ENCODE measurements at places on chromosomes 1 and 21.

- DNase-seq: peak; percentile 44
Measured at GRCh38 chr1:53430261-53430660, 28.9 kb upstream of the DMRTB1 start.

- DNase-seq: peak; percentile 67
Measured at GRCh38 chr1:14140831-14141401, 440.9 kb downstream of the PRDM2 start.

GRCh38 chr21:14685568-14685967 lies 139.5 kb upstream of the SAMSN1 start:
- DNase-seq: no peak

GRCh38 chr1:57132993-57133622 lies 167.3 kb upstream of the C8B start:
- DNase-seq: no peak

GRCh38 chr1:224198572-224198971 lies 15.5 kb downstream of the DEGS1 start:
- DNase-seq: no peak

DNA sequence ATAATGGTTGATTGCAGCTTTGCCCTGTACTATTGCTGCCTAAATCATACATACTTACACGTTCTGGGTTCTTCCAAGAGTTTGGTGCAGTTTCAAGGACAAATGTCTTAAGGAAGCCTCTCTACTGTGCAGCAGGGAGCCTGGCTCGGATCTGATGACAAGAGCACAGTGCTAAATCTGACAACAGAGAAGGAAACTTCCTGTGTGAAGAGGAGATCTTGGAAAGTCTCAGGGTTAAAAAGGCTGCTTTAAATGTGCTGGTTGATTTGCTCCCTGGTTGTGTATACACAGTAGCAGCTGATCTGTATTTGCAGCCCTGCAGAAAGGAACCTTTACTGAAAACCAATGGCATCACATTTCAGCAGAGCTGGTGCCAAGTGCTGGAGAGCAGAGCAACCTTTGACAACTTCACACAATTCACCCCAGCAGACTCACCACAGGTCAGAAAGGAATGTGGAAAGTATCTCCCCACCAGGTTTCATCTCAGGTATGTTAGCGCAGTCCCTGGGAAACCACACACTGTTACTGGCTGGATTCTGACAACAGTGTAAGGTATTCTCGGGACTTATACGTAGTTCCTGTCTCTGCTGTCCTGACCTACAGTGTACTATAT lies 355.0 kb upstream of the ESRRG start:
- no peak for DNase-seq

DNA sequence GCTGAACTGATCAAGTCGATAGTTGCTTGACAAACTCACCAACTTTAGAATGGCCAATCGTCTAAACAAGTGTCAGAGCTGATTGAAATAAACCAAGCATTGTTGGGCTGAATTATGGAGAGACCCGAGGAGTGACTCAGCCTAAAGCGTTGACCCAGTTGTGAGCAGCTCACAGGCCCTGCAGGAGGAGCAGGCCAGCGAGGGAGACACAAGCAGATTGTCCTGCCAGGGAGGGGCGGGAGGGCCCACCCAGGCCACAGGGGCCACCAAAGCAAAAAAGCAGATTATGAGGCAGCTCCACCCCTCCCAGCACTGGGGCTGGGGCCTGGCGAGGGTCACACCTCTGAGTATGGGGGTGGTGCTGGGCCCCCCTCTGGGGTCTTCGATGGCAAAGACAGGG lies 10.1 kb upstream of the MATN1 start:
- DNase-seq: peak; percentile 64

DNA sequence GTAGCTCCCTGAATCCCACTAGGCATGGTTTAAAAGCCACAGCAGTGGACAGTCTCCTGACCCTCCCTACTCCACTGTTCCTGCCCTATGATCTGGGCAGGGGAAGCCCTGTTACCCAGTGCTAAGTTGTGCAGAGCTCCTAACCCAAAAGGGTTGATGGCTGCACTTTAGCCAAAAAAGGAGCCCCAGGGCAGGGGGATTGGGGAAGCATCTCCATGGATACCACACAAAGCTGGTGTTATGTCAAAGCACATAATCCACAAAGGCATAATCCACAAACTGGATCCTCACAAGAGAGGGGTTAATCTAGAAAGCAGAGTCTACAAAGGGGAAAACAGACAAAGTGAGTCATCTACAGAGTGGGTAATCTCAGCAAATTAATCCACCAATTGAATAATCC lies 5.7 kb downstream of the RSPO1 start:
- DNase-seq: no peak
